Mesenchymal stem cell (in vitro differentiated cells and primary cell): ENCODE measurements at places on chromosomes 3 and 15.
A peak's percentile ranks its signal among the peaks of the same experiment; 100 is the strongest.

- no peak for DNase-seq
Measured at GRCh38 chr3:170910542-170910941, 2.1 kb upstream of the EIF5A2 start.

DNA sequence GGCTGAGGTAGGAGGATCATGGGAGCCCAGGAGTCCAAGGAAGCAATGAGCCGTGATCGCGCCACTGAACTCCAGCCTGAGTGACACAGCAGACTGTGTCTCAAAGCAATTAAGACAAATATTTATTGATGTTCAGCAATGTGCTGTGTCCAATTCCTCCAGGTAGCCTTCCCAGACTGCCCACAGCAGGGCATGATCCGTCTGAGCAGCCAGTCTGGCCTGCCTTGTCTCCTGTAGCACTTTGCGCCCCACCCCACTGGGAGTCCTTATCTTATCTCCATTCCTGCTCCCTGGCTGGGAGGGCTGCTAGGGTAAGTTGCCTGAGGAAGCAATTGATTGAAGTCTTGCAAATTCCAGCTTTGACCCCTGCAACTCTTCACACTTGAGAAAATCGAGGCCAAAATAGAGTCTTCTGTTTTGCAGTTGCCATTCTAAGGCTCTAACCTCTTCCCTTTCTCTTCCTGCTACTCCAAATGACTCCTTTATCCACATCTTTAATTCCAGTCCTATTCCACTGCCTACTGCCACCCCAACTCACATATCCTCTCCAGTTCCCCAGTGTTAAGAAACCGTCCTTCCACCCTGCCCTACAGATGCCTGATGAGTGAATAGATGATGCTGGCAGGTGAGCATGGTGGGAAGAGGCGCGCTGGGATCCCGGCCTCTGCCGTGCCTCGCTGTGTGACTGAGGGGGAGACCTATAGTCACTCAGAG is 26.9 kb upstream of the LCTL start:
- DNase-seq = no peak

GRCh38 chr3:124688581-124689454 is 41.4 kb upstream of the UMPS start:
- DNase-seq = peak; percentile 79

DNA sequence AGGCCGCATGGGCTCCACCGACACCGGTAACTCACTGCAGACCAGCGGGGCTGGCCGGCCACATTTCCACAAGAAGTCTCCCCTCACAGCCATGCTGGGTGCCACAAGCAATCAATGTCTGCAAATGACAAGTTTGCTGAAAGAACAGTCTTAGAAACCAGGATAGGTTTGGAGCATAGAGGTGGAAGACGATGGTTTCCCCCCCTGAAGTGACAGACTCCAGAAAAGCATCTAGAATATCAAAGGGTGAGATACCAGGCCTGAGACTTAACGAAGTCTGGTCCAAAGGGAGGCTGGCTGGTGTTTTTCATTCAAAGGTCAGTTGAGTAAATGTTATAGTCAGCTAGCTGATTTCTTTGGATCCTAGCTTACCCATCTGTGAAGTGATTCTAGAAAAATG is 50.0 kb upstream of the WNT5A start:
- no peak for DNase-seq

DNA sequence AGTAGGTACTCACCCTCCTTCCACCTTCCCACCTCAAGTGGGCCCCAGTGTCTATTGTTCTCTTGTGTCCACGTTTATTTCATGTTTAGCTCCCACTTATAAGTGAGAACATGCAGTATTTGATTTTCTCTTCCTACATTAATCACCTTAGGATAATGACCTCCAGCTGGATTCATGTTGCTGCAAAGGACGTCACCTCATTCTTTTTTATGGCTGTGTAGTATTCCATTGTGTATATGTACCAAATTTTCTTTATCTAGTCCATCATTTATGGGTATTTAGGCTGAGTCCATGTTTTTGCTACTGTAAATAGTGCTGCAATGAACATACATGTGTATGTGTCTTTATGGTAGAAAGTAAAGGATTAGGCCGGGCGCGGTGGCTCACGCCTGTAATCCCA is 5.9 kb upstream of the MLF1 start:
- DNase-seq = no peak

GRCh38 chr3:57109437-57110199 is 49.2 kb downstream of the SPATA12 start:
- no peak for DNase-seq

GRCh38 chr15:75025548-75026260 is 2.3 kb downstream of the PPCDC start:
- DNase-seq = no peak

- DNase-seq = peak; percentile 14
Measured at GRCh38 chr3:50584391-50584790, 15.1 kb downstream of the HEMK1 start.

GRCh38 chr15:63663906-63664305 is 66.7 kb downstream of the FBXL22 start:
- no peak for DNase-seq

GRCh38 chr3:184615396-184615795 is 53.8 kb downstream of the EPHB3 start:
- DNase-seq = no peak

DNA sequence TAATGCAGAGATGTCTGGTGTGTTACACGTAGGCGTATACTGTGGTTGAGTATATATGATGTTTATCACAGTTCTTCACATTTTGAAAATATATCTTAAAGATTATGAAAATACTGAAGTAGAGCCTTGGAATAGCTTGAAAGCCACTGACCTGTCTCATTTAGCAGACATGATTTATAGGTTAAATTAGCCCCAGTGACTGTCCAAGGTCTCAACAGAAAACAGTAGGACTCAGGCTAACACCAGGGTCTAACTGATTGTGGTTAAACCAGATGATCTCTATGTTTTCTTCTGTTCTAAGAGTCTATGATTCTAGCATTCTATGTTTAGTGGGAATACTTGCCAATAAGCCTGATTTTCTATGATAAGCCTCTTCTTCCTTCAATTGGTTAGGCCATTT is 166.4 kb upstream of the NR2E3 start:
- no peak for DNase-seq

DNA sequence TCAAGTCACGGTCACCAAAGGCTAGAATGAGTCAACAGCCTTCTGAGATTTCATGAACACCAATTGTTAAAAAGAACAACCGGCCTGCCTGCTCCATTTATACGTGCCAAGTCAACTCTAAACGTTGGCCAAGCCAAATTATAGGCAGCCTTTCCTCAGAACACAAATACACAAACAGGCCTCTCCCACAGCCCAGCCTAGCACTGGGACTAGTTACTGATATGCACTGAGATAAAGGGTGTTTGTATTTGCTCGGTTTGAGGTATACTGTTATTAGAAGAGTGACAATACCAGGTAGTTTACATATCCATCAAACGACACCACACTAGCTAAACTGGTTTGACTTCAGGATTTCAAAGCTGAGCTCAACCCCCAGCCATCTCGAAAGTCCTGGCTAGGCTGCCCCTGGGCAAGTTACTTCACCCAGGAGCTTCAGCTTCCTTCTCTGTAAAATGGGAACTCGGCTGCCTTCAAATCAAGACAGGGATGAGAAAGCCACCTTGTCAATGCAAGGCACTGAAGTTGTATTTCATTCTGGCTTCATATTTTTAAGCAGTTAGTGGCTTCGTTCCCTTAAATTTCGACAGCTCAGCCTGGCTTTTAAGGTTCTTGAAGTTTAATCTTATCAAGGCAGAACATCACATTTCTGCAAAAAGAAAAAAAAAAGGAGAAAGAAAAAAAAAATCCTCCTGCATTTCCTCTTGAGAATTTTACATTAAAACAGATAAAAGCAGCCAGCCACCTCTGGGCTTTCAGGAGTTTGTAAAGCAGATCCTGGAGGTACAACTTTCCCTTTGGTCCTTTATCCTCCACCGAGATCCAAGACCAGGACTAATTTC is 4.0 kb downstream of the TLE3 start:
- peak; percentile 12 for DNase-seq

GRCh38 chr3:9351709-9352126 is 11.1 kb upstream of the THUMPD3 start:
- DNase-seq = no peak

GRCh38 chr3:74787011-74787410 is 172.6 kb upstream of the CNTN3 start:
- no peak for DNase-seq

- no peak for DNase-seq
Measured at GRCh38 chr3:122271246-122271898, 53.7 kb upstream of the CSTA start.
